ENCODE measurements at places on chromosomes 5 and 9.

GRCh38 chr5:56589481-56589860 lies 225.9 kb upstream of the MAP3K1 start:
- no peak for DNase-seq

- no peak for DNase-seq
These were observed 70.2 kb downstream of the PRUNE2 start for GRCh38 chr9:76835571-76836283.

DNA sequence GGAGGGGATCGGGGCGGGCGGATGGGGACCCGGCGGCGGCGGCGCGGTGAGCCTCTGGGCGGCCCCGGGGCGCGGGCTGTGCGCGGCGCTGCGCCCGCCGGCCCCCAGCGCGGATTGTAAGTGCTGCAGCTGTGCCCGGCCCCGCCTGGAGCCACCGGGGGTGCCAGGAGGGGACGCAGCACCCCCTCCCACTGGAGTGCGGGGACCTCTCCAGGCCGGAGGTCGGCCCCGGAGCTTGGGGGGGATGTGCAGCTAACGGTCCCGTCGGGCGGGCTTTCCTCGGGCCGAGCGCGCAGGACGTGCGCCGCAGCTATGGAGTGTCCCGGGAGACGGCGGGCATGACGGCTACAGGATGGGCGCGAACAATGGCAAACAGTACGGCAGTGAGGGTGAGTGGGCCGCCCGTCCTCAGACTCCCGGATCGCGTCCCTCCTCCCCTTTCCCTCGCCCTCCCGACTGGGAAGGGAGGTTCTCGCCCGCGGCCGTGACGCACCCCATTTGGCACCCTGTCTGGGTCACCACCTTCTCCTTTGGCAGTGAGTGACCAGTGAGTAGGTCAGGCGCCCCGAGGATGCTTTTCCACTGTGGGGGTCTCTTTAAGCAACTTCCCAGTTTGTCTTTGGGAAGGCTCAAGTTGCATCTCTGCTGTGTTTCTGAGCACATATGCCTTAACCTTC lies 483 bp downstream of the FBXL7 start:
- DNase-seq: peak; percentile 43

DNA sequence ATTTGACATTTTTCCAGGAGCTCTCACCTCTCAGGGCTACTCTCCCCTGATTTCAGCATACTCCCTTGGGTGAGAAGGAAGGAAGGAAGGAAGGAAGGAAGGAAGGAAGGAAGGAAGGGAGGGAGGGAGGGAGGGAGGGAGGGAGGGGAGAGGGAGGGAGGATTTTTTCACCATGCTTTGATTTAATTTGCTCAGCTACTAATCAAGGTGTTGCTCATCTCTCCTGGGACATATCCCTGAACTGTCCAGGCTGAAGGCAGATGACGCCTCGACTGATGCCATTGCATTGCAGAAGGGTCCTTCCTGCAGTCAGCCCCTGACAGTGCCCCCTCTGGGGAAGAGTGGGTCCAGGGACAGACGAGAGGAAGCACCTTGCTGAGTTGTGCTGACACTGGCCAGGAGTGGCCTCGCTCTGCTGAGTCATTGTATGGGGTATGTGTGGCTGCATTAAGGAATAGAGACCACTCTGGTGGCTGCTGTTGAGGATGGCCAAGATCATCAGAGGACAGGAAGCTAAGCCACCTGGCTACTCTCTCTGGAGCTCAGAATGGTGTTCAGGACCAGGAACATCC lies 43.6 kb upstream of the CRB2 start:
- DNase-seq: no peak

GRCh38 chr9:128073253-128073886 lies 5.3 kb downstream of the SLC25A25 start:
- DNase-seq: no peak

GRCh38 chr5:17802256-17802655 lies 168.0 kb downstream of the TAF11L14 start:
- no peak for DNase-seq

GRCh38 chr5:177565046-177565445 lies 10.7 kb upstream of the FAM193B start:
- DNase-seq: no peak

- no peak for DNase-seq
These were observed 56.9 kb upstream of the PLPP1 start for GRCh38 chr5:55591686-55592085.

GRCh38 chr5:63959177-63959982 lies 2.9 kb downstream of the HTR1A start:
- DNase-seq: no peak

- no peak for DNase-seq
These were observed 119.0 kb downstream of the ENTREP1 start for GRCh38 chr9:69444021-69444420.

DNA sequence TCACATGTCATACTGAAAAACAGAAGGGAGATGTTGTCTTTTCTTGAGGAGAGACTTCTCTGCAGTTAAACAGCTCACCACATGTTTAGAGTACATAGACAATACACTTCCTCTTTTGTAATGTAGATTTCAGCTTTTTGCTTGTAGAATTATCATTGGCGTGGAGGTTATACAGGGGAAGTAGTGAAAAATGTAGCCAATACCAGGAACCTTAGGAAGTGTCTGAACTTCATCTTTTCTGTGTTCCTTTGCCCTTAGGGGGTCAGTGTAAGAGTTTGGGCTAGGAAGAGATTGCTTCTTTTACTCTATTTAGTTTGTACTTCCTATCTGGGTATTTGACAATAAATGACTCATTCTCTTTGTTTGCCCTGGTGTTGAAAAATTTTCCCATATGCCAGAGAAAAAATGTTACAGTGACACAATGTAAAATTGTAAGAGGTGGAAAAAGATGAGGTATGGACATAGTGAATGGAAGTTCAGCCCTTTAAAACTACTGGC lies 21.0 kb upstream of the CDKN2B start:
- no peak for DNase-seq

DNA sequence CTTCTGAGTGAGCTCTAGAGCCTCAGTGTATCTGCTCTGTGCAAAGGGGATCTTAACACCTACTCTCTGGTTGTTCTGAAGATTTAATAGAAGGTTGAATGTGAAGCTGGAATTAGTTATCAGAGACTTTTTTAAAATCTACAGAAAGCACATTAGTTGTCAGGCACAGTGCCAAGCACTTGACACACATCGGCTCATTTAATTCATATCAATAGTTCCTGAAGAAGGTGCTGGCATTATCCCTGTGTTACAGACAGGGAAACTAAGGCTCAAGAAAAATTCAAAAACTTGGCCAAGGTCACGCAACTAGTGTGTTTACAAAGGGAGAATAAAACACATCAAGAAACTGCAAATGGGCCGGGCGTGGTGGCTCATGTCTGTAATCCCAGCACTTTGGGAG lies 80.2 kb downstream of the FGF18 start:
- no peak for DNase-seq

DNA sequence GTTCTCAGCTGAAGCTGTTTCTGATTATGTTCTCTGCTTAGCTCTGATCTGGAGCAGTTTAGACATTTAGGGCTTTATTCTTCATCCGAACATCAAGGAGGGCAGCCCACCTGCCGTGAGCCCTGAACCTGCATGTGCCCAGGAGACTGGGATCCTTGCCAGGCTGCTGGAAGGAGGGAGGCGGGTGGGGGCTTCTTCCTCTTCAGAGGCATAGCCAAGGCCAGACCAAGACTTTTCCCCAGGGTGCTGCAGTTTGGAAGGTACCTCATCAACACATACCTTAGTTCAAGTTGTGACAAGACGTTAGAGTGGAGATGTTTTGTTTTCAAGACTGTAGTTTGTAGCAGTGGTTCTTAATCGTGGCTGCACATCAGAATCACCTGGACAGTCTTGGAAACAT lies 64.9 kb downstream of the RALGPS1 start:
- DNase-seq: no peak

DNA sequence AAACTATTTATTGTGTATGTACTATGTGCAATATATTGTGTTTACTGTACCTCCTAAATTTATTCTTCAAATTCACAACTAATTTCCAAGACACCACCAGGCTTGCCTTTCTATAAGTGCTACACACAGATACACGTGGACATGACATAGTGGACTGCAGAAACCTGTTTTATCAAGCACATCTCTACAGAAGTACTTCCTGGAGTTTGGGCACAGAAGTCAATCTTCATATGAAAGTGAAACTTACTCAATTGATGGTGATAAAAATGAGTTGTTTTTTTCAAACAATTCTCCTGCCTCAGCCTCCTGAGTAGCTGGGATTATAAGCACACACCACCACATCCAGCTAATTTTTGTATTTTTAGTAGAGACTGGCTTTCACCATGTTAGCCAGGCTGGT lies 57.6 kb downstream of the NLN start:
- no peak for DNase-seq

- DNase-seq: no peak
These were observed 8.0 kb downstream of the GALNT12 start for GRCh38 chr9:98815391-98815951.

DNA sequence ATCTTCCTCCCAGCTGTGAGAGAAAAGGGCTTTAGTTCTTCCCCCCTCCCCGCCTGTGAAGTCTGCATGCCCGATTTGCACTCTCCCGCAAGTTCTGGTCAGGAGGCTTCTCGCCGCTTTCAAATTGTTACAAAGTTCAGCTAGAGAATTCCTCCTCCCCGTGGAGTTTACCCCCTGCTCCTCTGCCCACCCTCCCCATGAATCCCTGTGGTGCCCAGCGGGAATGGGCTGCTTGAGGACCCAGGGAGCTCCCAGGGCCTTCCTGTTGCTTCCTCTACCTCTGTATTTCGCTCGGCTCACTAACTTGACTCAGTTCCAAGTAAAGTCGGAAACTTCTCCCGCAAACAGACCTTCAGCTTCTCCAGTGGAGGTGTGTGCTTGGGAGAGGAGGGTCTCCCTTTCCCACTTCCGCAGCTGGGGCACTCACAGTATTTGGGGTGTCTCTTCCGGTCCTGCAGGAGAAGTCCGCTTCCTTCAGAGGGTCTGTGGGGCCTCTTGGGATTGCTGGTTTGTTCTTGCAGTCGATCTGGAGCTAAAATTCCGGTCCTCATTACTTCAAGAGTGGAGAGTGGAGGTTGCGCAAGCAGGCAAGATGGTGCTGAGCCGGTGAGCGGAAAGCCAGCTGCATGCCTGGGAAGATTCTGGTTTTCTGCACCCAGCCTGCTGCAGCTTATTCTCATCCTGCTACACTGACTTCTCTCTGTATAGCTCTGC lies 97.8 kb downstream of the ADAMTS12 start:
- DNase-seq: no peak

DNA sequence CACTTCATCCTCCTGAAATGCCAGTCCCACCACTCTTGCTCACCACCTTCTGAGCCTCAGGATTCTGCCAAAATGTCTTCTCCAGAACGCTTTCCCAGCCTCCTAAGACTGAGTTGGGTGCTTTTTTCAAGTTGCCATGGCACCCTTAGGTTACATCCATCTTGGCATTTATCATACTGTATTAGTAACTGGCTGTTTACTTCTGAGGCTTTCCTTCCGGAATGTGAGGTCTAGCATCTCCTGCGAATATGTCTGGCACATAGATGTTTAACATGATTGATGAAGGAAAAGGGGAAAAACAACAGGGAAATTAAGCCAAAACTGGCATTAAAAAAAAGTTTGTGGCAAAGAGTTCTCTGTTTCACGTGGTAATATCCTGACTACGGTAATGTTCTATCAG lies 24.9 kb downstream of the RNF130 start:
- DNase-seq: no peak

DNA sequence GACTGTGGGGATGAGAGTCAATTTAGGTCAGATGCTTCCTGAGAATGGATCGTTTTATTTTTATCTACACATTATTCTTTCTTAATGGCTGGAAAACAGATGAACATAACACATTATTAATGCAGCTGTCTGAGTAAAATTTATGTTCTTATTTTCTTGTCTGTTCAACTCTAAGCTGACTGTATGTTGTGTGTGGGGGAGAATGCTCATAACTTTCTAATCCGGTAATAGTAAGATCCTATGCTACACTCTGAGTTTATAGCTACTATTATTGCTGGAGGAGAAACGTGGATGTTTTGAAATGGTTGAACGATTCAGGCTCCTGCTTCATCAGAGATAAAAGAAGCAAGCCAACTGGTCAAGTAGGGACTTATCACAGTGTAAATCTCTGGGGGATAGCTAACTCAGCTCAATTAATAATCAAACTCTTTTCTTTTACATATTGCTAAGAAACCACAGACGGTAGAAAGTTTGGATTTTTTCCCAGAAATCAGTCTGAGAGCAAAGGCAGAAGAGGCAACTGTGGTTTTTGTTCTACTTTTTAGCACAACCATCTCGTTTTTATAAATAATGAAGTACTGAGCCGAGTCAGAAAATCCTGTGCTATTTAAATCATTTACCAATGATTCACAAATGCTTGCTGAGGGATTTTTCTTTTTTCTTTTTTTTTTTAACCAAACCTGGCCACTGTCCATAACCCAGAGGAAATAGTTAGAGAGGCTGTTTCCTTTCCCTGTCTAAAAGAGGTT lies 265.0 kb upstream of the FAM174A start:
- DNase-seq: no peak

GRCh38 chr5:167208911-167209310 lies 1082.5 kb upstream of the WWC1 start:
- DNase-seq: peak; percentile 10

DNA sequence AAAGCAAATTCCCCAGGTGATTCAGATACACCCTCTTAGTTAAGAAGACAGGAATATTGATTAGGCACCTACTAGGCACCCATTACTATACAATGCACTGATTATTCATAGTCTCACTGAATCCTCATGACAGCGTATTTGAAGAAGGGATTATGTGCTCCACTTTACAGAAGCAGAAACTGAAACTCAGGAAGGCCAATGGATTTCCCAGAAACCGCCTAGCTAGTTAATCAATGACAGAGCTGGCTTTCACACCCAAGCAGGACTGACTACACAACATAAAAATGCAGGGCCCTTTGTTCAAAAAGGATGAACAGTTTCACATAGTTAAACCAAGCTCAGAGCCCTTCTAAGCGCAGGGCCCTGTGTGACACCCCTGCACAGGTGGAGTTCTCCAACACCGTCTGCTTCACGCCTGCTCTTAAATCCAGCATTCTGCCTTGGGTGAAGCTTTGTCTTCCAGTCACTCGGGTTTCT lies 117.3 kb downstream of the TTLL11 start:
- DNase-seq: no peak

- DNase-seq: peak; percentile 35
These were observed 855 bp downstream of the MCC start for GRCh38 chr5:113487416-113487780.

DNA sequence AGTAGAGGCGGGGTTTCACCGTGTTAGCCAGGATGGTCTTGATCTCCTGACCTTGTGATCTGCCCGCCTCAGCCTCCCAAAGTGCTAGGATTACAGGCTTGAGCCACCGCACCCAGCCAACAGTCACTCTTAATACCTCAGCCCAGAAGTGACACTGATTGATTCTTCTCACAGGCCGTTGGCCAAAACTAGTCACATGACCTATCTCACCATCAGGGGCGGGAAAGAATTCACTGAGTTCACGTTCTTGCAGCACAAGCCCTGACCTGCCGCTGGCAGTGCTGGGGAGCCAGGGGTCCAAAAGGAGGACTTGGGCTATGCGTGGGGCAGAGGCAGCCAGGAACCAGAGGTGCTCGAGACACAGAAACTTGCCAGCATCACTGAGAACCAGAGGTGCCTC lies 55.0 kb upstream of the CPLX2 start:
- no peak for DNase-seq

DNA sequence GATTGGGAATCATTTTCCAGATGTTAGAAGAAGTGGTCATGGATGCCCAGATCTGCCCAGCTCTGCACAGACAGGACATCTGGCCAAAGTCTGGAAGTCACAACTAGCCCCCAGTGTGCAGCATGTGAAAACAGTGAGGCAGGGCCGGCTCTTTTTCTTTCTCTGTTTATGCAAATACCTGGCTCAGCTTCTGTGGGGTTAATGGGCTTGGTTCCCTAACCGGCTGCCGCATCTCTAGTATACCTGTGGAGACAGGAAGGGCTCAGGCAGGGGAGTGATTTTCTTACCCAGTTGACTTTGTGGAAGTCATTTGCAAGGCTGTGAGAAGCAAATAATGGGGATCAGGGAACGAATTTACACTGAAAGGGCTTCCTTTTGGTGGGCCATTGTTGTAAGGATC lies 254.8 kb upstream of the PANK3 start:
- DNase-seq: no peak

All from SW 1271 (cell line).